Memory B cell (primary cell): ENCODE measurements at places on chromosomes 2 and 18.

DNA sequence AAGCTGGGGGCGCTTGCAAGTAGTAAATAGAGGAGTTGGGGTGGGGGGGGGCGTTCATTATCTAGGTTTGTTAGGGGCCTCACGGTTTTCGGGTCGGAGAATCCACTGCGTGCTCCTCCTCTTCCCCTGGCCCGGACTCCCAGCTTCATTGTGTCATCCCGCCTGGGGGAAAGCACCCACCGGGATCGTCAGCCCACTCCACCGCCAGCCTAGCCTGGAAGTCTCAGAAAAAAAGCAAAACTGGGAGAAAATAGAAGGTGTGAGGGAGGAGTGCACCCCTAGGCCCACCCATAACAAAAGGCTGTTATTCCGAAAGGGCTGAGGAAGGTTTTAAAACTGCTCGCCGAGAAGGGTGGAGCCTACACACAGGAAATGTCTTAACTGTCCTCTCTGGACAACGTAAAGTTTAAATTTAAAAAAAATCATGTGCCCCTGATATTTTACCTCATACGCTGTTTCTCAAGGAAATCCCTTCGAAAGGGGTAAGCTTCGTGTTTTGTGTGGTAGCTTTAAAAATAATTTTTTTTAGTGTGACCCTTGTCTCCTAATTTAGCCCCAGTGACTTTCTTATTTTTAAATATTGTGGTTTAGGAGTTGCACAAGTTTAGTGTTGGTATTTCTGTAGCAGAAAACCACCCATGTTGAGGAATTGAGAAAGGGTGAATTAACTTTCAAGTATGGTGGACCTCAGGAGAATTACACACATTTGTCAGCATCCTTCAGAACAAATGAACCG, 104.2 kb downstream of the SPTBN1 start:
- peak; percentile 20 for DNase-seq

GRCh38 chr18:1784113-1784512, 787.2 kb downstream of the METTL4 start:
- DNase-seq = no peak

- DNase-seq = no peak
These were observed 793.1 kb downstream of the ERBB4 start for GRCh38 chr2:211745295-211746097.

- DNase-seq = no peak
These were observed 41.3 kb downstream of the C18orf63 start for GRCh38 chr18:74356959-74357358.

- DNase-seq = no peak
These were observed 66.2 kb upstream of the PROKR1 start for GRCh38 chr2:68577183-68577582.

DNA sequence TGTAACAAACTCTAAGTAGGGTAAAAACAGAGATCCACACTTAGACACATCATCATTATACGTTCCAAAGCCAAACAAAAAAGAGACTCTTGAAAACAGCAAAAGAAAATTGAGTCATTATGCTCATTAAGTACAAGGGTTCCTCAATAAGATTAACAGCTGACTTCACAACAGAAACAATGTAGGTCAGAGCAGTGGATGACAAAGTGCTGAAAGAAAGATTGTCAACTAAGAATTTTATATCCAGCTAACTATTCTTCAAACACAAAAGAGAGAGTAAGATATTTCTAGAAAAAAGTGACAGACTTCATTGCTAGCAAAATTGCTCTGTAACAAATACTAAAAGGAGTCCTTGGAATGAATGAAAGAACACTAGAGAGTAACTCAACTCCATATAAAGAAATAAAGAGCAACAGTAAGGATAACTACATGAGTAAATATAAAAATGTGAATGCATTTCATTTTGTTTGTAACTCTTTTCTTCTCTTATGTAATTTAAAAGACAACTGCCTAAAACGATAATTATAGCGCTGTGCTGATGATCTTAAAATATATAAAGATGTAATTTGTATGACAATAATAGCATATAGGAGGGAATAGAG, 23.8 kb upstream of the DNER start:
- no peak for DNase-seq

DNA sequence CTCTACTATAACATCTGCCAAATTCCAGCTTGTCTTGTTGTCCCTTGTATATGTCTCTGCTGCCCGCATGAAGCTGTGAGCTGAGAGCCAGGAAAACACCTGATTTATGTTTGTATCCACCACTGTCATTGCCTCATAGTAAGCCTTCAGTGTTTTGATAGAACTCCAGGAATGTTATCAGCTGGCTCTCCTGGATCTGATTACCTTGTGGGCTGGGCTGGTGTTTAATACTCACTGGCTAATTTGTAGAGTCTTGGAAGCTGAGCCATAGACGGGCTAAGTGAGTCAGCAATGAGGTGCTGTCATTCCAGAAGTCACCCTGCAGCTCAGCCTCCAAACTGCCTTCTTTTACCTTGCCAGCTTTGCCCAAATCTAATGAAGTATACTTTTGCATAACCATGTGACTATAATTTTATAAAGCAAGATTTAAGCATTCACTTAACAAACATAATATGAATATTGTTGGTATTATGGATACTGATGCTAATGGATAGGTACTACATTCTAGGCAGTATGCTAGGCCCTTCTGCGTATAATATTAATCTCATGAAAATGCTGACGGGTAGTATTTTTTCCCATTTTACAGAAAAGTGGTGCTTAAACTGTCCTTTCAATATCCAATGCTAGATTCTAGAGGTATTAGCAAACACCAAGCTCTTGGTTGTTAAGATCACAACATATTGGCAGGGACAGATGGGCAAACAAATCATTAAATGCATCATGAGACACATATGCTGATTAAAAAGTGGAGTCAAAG, 62.7 kb upstream of the GATA6 start:
- DNase-seq = no peak

- DNase-seq = no peak
These were observed 590.7 kb downstream of the FBXO15 start for GRCh38 chr18:73556904-73557303.

DNA sequence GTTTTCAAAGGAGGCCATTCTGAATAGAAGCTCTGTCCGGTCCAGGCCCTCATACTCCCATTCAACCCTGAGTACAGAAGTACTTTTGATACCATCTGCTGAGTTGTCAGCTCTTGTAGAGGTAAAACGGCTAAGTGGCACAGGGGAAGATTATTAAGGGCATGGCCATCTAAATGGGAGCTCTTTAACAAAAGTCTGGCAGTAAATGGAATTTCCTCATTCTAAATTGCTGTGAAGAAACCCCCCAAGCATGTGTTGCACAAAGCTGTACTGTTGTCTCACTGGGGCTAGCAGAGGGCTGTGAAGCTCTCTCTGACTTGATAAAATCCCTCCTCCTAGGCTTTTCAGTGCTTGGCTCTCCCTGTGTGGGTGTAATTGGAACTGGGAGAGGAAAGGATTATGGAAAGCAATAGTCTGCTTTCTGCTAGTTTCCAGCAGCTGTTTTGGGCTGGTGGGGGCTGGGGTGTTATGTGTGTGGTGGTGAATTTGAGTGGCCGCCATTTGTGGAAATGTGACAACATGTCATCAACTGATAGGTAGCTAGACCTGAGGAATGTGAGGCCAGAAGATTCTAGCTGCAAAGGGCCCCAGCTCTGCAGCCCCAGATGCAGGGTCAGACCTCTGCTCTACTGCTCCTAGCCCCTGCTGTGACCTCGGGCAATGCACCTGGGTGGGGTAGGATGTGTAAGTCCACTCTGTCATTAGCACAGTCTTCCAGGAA, 65.1 kb downstream of the MAP4K4 start:
- DNase-seq = no peak

DNA sequence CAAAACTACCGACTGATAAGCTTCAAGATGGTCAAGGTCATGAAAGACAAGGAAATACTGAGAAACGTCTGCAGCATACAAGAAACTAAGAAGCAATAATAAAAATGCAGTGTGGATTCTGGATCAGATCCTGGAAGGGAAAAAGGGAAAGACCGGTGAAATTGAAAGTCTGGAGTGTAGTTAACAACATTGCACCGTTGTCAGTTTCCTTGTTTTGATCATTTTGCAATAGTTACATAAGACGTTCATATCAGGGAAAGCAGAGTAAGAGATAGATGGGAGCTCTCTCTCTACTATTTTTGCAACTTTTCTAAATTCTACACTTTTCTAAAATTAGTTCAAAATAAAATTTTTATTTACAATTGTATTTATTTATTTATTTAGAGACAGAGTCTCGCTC, 15.0 kb upstream of the ZNF407 start:
- no peak for DNase-seq

DNA sequence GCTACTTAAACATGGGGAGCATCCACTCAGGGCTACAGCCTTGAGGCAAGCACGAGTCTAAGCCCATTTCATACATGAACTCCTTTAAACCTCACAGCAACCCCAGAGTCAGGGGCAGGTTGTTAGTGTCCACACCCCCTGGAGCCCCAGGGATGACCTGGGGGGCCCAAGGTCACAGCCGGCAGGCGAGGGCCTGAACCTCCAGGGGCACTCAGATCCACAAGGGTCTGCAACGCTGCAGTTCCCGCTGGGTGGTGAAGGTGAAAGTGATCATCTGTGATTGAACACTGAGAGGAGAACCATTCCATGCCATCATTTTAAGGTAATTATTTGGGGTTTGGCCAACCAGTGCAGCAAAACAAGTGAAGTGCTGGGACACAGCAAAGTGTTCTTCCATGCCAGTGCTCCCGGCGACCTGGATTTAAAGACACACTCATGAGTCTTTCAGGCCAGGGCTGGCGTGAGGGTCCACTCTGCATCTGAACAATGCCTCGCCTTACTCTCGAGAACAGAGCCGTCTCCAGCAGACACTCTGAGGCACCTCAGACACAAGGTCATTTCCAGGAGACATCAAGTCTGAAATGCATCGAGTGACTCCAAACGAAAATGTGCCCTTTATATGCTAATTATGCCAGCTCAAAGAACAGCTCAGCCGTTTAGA, 61.6 kb upstream of the SNTG2 start:
- no peak for DNase-seq

DNA sequence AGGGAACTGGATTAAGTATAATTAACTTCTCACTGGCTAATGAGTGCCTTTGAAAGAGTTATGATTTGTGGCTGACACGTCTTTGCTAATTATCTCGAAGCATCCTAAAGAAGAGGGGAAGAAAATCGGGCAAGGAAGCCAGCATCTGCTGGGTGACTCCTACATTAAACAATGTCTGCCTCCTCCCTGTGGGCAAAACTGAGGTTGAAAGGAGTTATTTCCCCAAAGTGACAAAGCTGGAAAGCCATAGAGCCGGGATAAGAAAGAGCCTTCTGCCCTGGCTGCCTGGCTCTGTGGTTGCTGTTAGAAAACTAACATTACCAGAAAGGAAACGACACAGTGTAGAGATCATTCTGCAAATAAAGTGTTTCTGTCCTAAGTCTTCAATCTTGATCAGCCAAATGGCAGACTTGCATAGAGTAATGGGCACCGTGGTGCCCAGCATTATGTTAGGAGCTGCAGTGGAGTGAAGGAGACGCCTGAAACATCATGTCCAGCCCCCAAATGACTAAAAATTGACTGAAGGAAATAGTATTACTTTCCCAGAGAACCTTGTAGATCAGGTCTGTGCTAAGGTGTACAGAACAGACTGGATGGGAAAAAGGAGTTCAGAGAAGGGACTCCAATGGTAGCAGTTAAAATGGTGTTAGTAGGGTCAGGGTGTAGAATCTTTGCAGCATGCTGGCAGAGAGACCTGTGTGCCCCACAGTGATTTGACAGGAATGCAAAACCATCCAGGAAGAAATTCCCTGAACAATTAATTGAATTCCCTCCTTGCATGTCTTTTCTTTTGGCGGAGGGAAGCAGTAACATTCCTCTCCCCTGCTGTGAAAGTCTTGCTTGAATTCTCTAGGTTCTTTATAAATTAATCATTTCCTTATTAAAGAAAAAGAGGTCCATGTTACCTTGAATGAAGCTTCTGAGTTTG, 44.4 kb downstream of the ALPK2 start:
- no peak for DNase-seq

DNA sequence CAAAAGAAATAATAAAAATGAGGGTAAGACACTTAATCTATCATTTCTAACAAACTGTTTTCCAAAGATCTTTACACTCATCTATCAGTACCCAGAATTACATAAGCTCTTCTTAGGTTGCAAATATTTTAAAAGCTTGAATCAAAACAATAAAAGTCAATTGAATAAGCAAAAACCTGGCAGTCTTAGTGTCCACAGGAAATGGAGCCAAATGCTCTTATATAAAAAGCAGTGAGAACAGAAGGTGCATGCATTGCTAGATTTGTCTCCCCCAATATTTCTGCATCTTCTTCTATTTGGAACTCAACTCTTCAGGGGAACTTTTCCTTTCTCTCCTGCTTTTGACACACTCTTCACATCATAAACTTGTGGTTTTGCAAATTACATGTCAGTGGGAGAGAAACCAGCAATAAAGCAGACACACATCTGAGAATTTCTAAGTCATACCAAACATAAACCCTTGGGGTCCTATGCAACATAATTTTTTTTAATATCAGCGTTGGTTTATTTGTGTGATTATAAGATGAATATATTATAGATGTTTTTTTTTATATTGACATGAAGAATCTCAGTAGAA, 343.9 kb upstream of the ACVR2A start:
- no peak for DNase-seq

DNA sequence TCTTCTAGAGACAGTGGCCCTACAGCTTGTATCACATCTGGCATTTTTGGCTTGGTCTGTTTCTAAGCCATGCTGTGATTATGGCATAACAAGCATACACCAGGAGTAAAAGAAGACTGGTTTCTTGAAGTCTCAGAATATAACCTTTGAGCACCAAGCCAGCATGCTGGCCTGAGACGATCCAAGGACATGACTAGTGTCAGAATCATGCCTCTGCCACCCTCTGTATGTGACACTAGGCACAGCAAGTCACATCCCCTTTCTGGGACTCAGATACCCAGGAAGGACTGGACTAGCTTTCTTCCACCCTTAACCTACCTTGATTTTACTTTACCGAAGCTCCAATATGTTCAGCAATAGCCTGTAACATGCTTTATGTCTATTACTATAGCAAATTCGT, 345.5 kb downstream of the SETBP1 start:
- no peak for DNase-seq

DNA sequence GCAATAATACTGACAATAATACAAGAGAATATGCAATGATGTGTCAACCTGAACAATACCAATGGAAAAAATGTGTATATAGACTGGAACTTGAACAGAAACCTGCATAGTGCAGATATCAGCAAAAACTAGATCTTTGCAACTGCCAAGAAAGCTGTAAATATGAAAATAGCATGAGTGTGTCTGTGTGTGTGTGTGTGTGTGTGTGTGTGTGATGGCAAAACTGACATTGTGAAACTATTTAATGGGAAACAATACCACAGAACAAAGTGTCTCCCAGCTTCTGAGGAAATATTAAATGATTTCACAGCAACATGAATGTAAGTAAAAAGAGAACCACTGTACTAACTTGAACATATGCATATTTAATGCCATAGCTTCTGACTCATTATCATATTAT, 558.2 kb upstream of the LINC00305 start:
- DNase-seq = no peak

DNA sequence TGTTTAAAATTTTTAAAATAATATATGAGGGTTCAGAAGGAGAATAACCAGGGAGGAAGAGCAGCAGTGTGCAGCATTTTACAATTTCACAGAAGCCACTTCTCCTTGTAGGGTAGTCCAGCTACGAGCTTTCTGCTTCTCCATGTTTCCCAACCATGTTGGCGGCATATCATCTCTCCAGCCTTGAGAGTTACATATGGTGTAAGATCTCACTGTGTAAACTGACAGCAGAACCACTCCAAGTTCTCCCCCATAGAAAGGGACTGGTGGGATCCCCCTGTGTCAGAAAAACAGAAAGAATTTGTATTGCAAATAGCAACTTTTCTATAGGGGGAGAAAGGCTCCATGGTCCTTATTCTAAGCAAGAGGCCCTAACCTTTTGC, 266.8 kb upstream of the ACVR2A start:
- no peak for DNase-seq

GRCh38 chr2:214069254-214069653, 341.6 kb upstream of the VWC2L start:
- DNase-seq = no peak

- DNase-seq = no peak
These were observed 98.2 kb upstream of the LCLAT1 start for GRCh38 chr2:30348825-30349224.
